Osteocyte (in vitro differentiated cells): ENCODE measurements at places on chromosomes 2 and 18. TPM values are rescaled to one million over a fixed set of nuclear protein-coding genes. Genes with fewer than 3 reads are reported as not detected.

DNA sequence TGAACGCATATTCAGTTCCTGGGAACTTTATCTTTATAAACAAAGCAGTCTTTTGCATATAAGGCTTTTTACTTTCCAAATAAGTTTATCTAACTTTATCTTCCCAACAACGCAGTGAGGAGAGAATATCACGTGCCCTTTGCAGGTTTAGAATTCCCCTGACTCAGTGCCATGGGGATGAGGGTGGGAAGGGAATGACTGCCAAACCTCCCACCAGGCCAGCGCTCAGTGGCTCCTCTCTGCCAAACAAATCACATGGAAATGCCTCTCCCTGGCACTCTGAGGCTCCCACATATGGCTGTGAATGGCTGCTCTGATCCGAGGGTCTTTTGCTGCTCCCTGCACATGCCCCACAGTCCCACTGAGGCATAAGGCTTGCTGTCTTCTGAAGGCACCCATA, 158.3 kb downstream of the DNAH6 start:
- DNase-seq, result no peak

- DNase-seq, result no peak
Observed at GRCh38 chr2:215746887-215747615, 266.3 kb downstream of the MREG start.

DNA sequence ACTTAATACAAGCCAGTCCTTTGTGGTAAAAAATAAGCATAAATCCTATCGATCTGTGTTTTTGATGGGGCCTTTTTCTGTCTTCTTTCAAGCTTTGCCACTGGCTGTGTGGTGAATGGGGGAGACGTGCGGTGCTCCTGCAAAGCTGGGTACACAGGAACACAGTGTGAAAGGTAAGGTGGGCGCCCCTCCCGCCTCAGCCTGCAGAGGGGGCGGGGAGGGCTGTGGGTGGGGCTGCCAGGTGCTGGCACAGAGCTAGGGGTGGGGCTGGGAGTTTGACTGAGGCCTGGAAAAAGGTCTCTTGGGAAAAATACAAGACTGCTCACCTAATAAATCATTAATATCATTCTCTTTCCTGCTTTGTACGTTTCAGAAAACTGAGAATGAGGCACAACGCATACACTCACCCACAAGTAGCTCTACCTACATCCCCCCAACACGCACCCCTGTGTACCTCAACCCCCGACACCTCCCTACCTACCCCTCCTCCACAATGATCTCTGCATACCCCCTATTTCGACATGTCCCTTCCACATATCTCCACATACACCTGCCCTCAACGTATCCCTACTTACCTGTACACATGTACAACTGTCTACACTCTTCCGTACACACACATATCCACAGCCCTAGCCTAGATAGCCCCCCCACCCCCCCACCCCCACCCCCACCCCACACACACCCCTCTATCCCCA, 129.7 kb upstream of the TTC39C start:
- no peak for DNase-seq

DNA sequence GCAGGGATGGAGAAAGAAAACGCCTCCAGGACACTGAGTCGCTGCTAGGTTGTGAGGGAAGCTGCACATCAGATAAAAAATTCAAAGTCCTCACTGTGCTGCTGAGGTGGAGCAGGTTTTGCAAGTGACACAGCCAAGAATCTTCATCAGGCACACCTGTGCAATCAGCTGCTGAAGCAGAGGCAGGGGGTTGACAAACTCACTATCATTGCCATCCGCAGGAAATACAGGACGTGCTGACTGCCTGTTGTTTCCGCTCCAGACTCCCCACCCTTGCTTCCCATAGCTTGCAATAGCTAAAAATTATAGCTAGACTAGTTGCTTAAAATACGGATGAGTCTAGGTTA, 147.8 kb upstream of the FHL2 start:
- no peak for DNase-seq

DNA sequence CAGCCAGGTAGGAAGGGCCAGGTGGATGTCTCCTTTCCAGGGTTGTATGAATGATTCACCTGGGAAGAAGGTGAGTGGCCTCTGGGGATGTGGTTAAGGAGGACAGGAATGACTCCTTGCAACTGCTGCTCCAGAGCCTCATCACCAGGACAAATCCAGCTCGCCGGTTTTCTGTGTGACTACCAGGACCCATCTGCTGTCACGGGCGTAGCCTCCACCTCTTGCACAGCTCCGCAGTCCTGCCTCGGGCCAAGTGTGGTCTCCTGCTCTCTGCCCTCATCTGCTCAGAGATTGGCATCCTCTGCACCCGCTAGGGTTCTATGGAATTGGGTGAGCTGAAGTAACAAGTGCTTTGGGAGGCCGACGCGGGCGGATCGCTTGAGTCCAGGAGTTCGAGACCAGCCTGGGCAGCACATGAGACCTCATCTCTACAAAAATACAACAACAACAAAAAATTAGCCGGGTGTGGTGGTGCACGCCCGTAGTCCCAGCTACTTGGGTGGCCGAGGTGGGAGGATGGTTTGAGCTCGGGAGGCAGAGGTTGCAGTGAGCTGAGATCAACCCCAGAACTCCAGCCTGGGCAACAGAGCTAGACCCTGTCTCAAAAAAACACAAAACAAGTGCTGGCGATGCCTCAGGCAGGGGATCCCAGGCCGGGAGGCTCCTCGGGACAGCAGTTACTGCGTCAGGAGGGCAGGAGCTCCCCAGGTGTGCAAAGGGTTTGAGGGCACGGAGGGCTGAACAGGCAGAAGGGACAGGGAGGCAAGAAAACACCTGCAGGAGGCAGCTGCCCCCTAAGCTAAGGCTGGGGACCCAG, 831 bp upstream of the D2HGDH start:
- DNase-seq, result no peak

DNA sequence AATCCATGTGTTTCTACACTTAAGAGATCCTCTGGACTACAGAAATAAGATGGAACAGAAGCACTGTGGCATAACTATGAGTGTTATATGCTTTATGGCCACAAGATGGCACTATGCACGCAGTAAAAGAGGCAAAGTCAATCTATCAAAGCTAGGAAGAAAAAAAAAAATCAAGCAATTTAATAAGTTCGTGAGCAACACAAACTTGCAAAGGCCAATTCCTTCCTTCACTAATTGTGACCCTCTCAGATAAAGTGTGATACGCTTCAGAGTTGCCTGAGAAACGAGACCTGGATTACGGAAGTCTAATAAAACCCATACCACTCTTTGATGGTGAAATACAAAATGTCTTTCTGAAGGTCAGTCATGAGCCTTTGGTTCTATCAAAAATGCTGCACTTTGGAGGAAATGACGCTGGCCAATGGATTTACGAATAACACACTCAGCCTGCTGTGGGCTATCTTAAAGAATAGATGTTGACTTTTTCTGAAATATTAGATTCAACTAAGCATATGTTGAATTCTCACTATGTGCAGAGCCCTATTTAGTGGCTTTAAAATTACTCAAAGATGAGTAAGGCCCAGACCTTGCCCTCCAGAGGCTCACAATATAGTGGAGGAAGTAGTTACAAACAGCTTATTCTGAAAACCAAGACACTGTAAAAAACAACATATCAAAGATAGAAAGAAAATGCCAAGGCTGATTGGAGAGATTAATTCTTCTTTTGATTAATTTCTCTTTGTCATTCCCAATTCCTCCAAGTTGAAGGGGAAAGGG, 35.5 kb upstream of the TTR start:
- DNase-seq, result no peak

DNA sequence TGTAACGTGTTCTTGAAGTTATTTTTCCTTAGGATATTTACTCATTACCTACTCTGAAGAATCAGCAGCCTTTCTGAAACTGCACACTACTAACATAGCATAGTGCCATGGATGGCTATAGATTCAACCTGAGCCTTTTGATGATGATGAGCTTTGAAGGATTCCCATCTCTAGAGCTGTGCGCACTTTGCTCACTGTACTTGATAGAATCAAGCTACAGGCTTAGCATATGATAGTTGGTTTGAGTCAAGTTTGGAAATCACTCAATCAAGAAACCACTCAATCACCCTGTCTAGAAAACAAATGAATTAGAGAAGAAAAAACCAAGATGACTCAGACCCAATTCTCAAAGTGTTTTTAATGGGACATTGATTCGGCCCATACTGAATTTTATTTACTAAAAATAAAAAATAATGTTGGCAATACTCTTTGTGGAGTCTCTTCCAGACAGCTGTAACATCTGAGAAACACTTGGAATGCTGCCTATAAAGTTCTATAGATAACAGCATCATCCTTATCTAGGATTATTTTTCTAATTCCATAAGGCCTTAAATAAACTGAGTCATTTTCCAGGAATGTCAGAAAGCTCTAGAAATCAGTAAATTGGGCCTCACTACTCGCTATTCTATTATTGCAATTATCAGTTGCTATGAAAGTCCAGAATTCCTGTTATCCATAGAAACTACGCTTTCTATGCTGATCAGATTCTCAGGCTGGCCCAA, 259.0 kb upstream of the ERBB4 start:
- no peak for DNase-seq

GRCh38 chr2:159595410-159596046, 20.8 kb downstream of the BAZ2B start:
- DNase-seq, result no peak

- DNase-seq, result no peak
Observed at GRCh38 chr2:78646533-78647364, 378.8 kb upstream of the REG3G start.

GRCh38 chr18:54261894-54262293, 7.4 kb upstream of the POLI start:
- no peak for DNase-seq

Gene SOX11
- total RNA-seq, result 69.5 and 71.7 TPM in 2 replicates

Gene SPHKAP
- not detected in 2 replicates for total RNA-seq

Gene OR6B2
- total RNA-seq, result not detected in 2 replicates
